ENCODE measurements at places on chromosomes 11 and 22. TPM values are rescaled to one million over a fixed set of nuclear protein-coding genes. Genes with fewer than 3 reads are reported as not detected.
A peak's percentile ranks its signal among the peaks of the same experiment; 100 is the strongest.

Gene NRXN2
- 0.65 TPM for polyA plus RNA-seq

Gene E2F8
- polyA plus RNA-seq: 0.84 TPM

GRCh38 chr11:127393460-127393997 lies 393.0 kb upstream of the KIRREL3 start:
- no peak overlapping the region for H3K4me3 ChIP-seq
- no peaks in the 10 kb centered on the region for H3K36me3 ChIP-seq
- H3K27ac ChIP-seq: no peak overlapping the region
- no peaks in the 10 kb centered on the region for H3K4me1 ChIP-seq

DNA sequence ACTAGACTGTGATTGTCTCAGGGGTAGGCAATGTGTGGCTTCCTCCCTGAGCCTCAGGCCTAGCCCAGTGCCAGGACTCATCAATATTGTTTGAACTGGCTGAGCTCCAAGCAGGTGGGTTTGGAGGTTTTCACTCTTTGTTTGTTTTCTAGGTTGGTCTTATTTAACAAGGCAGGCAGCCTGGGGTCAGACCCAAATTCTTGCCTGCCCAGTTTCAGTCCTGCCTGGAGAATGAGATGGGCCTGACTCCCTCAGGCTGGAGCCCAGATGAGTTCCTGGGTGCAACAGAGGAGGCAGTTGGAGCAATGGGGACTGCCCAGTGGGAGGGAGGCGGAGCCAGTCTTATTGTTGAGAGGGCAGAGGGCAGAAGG lies 28.3 kb upstream of the TP53I11 start:
- no peak overlapping the region for H3K4me3 ChIP-seq
- no peaks in the 10 kb centered on the region for H3K36me3 ChIP-seq
- H3K27me3 ChIP-seq: no peaks in the 10 kb centered on the region
- DNase-seq: no peak
- H3K4me1 ChIP-seq: peaks cover 28% of the 10 kb centered on the region

DNA sequence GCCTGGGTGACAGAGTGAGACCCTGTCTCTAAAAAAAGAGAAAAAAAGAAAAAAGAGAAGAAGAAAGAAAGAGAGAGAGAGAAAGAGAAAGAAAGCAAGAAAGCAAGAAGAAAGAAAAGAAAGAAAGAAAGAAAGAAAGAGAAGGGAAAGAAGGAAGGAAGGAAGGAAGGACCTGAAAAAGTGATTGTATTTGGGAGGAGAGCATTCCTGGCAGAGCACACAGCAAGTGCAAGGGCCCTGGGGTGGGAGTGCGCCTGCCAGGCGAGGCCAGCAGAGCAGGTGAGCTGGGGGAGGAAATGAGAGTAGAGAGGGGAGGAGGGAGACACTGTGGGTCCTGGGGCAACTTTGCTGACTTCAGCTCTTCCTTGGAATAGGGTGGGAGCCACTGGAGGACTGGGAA lies 7.7 kb upstream of the CABP7 start:
- H3K27ac ChIP-seq: no peak overlapping the region
- H3K36me3 ChIP-seq: no peaks in the 10 kb centered on the region
- peaks cover under 1% of the 10 kb centered on the region for H3K27me3 ChIP-seq
- DNase-seq: no peak

GRCh38 chr22:50599816-50600455 lies 657 bp upstream of the MAPK8IP2 start:
- H3K4me3 ChIP-seq: peak overlapping the region; percentile 34
- peak; percentile 54 for DNase-seq
- peaks cover 25% of the 10 kb centered on the region for H3K27me3 ChIP-seq

DNA sequence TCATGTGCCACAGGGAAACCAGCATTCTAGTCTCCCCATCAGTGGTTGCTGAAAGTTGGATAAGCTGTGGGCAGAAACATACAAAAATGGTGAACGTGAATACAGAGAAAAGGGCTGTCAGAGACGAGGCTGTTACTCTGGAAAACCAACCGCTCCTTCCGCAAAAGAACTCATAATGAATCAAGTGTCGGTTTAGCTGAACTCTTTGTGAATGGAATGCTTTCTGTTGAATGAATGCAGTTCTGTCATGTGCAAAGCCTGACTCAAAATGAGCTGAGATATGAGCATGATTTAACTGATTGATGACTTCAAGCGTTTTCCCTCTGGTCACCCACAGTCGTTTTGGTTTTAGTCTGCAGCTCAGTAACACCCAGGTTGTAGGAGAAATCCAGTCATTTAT lies 298.3 kb downstream of the ETS1 start:
- H3K27ac ChIP-seq: no peak overlapping the region
- peaks cover 41% of the 10 kb centered on the region for H3K4me1 ChIP-seq
- no peak overlapping the region for H3K4me3 ChIP-seq
- no peak for DNase-seq
- H3K36me3 ChIP-seq: no peaks in the 10 kb centered on the region
- no peaks in the 10 kb centered on the region for H3K27me3 ChIP-seq

Measured in heart left ventricle (tissue), 16 donors.